ENCODE measurements at places on chromosomes 13 and 19.

- no peak for DNase-seq
Observed at GRCh38 chr13:99895444-99896368, 75.9 kb downstream of the ZIC5 start.

- DNase-seq = no peak
Observed at GRCh38 chr19:7996883-7997282, 8.6 kb downstream of the ELAVL1 start.

DNA sequence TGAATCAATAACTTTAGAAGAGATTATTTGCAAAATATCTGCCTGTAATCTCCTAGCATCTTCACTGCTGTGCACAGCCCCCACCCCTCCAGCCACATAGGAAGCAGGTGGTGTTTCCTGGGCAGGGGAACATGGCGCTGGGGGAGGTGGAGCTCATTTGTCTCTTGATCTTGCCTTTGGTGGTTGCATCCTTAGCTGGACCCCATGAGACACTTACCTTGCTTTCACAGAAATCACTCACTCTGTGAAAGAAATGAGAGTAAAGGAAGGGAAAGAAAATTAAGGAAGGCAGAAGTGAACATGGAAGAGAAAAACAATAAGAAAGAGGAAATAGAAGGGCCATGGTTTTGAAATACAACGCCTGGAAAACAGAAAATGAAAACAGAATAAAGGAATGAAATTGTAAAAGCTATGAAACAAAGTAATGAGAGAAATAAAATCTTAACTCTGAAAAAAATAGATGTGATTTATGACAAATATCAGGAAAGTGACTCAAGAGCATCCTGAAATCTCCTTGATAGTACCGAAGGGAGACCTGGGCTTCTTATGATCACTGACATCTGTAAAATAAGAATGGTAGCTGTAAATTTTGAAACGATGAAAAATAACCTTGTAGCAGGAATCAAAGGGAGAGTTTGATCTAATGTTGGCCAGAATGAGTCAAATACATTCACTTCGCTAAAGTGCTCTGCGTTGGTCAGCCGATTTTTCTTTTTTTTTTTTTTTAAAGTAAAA is 17.2 kb upstream of the RNASEH2B start:
- DNase-seq = no peak

- no peak for DNase-seq
Observed at GRCh38 chr13:23609414-23609760, 39.2 kb downstream of the TNFRSF19 start.

DNA sequence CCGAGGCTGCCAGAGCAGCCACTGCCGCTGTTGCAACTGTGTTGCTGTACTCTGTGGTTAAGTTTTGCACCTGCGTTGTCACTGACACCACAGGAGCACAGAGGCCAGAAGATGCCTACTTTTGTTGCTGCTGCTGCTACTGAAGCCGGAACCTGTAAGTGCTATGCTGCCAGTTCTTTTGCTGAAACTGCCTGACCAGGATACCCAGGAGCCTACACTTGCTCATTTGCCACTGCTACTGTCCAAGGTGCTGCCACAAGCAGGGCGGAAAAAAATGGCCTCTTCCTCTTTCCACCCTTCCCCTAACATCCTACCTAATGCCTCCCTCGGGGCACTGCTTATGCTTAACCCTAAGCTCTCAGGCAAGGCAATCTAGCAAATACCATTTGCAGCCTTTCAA is 29.0 kb upstream of the NBEA start:
- no peak for DNase-seq

DNA sequence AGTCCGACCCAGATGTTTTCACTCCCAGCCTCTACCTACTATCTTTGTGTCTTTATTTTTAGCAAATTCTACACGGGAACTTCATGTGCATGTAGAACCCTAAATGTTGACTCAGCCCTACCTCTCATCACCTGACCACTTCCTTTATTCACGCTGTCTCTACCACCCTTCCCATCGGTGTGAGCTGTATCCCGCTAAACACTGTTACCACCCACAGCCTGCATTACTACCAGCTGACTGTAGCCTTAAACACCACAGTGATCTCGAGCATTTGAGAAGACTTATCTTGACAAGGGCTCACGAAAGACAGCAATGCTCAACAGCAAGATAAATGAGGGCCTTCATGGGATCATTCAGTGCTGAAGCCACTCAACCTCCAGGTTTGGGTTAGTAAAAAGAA is 15.1 kb downstream of the NCR1 start:
- DNase-seq = no peak

GRCh38 chr19:36032251-36033104 is at the start of gene CLIP3:
TSS of gene CLIP3 (minus strand) at chr19:36032873. CDS start at chr19:36032357, 516 bp downstream.
- DNase-seq = no peak

- DNase-seq = no peak
Observed at GRCh38 chr19:45852983-45853382, 10.0 kb downstream of the SYMPK start.

GRCh38 chr13:76035711-76036110 is 399.6 kb downstream of the LMO7 start:
- no peak for DNase-seq

- no peak for DNase-seq
Observed at GRCh38 chr13:30928978-30929377, 3.5 kb upstream of the TEX26 start.

GRCh38 chr13:100954430-100955305 is 280.1 kb upstream of the TMTC4 start:
- peak; percentile 49 for DNase-seq

DNA sequence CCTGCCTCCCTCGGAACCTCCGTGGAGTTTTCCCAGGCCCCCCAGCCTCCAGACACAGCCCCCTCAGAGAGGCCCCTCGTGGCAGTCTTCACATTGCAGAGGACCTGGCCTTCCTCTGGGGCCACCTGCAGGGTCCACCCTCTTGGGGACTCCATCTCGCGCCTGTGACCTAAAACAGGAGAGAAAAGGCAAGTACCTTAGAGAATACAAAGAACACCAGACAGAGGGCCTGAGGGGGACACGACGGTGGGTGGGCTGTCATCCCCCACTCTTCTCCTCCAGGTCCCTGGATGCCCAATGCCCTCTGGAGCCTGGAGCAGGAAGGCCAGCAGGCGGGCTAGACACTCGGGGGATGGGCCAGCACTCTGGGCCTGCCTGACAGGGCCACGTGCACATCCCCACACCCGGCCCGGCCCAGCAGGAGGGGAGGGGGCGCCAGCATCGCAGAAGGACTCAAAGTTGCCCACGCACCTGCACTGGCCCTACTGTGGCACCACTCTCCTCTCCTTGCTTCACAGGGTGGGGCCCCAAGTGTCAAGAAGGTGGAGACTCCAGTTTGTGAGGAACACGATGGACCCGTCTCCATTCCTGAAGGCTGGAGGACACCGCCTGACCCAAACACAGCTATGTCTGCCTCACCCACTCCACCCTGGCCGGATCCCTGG is 4.3 kb upstream of the A1BG start:
- no peak for DNase-seq

- DNase-seq = no peak
Observed at GRCh38 chr13:99432609-99433542, 68.4 kb upstream of the TM9SF2 start.

GRCh38 chr13:49869519-49869918 is 66.6 kb downstream of the SPRYD7 start:
- no peak for DNase-seq

DNA sequence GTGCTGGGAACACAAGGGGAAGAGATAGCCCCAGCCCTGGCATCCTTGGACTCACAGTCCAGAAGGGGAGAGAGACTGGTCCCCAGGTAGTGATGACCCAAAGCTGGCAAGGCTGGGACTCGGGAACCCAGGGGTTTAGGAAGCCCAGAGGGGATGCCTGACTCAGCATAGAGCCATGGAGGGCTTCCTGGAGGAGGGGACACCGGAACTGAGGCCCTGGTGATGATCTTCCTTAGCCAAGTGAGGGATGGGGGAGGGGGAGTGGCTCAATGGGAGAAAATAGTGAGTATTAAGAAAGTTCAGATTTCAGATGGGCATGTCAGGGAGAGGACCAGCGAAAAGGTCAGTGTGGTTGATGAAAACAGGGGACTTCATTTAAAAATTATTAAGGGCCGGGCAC is 26.8 kb downstream of the EXOC3L2 start:
- DNase-seq = no peak

GRCh38 chr13:49000247-49000646 is 24.5 kb downstream of the FNDC3A start:
- no peak for DNase-seq

- no peak for DNase-seq
Observed at GRCh38 chr19:34961775-34962686, 2.0 kb downstream of the ZNF792 start.

DNA sequence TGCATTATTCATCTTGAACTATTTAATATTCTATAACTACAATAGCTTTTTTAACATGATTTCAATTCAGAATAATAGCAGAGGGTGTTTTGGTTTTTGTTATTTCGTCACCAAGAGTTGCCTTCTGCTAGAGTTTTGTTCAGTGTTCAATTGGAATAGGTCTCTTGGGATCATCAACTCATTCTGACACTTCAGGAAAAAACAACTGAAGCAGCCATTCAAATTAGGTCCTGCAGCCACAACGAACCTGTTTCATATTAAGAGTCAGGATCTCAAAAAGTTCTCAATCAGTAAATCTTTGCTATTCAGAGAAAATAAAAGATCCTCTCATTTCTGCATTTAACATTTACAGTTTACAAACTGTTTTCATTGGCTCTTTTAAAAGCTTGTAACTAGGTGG is 2.4 kb upstream of the CHAMP1 start:
- DNase-seq = no peak

DNA sequence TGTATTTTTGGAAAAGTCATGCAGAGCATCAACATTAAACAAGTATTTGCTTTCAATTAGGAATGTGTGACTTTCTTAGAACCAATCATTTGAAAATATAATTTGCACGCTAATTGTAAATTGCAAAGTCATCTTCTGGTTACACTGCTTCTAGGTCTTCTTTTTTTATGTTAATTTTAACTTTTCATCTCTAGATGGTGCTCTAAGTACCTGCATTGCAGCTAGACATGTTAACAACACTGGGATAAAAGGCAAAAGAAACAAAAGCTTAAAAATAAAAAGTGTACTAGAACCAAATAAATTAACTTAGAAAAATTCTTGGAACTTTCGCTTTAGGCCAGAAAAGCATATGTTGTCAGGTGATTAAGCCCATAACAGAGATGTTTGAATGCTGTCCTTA is 2758.2 kb downstream of the PCDH9 start:
- peak; percentile 19 for DNase-seq

GRCh38 chr13:27211271-27211670 is 39.7 kb upstream of the USP12 start:
- no peak for DNase-seq

GRCh38 chr19:10782795-10783194 is 53.2 kb downstream of the TMED1 start:
- DNase-seq = no peak

GRCh38 chr13:85377783-85378182 is 421.4 kb downstream of the SLITRK6 start:
- no peak for DNase-seq

GRCh38 chr13:85520445-85520844 is 278.8 kb downstream of the SLITRK6 start:
- no peak for DNase-seq

GRCh38 chr19:15291548-15292021 is 40.8 kb downstream of the BRD4 start:
- no peak for DNase-seq

- DNase-seq = no peak
Observed at GRCh38 chr19:27738569-27739193, 1474.3 kb downstream of the UQCRFS1 start.

DNA sequence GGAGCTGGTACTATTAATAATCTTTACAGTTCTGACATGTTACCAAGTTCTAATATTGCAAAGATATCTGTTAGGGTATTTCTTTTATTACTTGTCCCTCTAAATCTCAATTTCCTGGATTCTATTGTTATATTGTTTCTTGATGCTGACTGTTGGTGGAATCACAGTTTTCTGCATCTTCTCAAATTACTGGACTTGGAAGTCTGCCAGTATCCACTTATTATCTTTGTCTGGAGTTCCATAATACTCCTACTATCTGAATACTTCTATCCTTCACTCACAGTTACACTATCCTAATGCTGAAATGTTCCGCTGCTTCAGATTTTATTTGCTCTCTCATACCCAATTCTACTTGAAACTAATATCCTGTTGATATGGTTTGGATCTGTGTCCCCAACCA is 1985.7 kb upstream of the PRR20A start:
- DNase-seq = no peak

- no peak for DNase-seq
Observed at GRCh38 chr13:91303031-91303430, 44.5 kb upstream of the MIR17HG start.
